ENCODE measurements at places on chromosomes 5 and 9.
A peak's percentile ranks its signal among the peaks of the same experiment; 100 is the strongest.

- no peak for DNase-seq
Measured at GRCh38 chr9:4117835-4118610, 181.8 kb downstream of the GLIS3 start.

DNA sequence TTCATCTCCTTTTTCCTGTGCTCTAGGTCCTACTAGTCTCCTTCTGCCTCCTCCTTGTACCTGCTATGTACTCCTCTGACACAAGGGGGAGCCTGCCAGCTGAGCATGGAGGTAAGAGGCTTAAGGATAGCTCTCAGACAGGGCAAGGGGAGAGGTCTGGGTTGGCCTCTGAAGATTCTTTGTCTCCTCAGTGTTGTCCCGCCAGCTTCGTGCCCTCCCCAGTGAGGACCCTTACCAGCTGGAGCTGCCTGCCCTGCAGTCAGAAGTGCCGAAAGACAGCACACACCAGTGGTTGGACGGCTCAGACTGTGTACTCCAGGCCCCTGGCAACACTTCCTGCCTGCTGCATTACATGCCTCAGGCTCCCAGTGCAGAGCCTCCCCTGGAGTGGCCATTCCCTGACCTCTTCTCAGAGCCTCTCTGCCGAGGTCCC is 3.8 kb downstream of the CREB3 start:
- DNase-seq, result peak; percentile 62

DNA sequence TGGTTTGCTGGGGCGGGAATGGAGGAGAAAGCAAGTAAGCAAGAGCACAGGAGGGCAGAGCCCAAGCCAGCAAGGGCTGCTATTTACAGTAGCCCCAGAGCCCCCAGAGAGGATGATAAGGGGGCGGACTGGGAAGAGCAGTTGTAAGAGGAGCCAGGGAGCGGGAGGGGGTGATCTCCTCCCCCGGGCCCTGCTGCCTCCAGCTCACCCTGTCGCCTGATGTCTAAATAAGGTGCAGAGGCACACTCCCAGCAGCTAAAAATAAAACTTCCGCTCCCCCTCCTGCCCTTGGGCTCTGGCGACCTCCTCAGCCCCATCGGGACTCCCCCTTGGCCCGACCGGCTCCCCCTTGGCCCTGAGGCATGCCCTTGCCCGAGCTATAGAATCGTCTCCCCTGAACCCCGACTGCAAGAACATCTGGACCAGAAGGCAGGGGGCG is 14.4 kb upstream of the CCDC69 start:
- DNase-seq, result no peak

- no peak for DNase-seq
Measured at GRCh38 chr9:98331536-98332259, 76.2 kb upstream of the TBC1D2 start.

DNA sequence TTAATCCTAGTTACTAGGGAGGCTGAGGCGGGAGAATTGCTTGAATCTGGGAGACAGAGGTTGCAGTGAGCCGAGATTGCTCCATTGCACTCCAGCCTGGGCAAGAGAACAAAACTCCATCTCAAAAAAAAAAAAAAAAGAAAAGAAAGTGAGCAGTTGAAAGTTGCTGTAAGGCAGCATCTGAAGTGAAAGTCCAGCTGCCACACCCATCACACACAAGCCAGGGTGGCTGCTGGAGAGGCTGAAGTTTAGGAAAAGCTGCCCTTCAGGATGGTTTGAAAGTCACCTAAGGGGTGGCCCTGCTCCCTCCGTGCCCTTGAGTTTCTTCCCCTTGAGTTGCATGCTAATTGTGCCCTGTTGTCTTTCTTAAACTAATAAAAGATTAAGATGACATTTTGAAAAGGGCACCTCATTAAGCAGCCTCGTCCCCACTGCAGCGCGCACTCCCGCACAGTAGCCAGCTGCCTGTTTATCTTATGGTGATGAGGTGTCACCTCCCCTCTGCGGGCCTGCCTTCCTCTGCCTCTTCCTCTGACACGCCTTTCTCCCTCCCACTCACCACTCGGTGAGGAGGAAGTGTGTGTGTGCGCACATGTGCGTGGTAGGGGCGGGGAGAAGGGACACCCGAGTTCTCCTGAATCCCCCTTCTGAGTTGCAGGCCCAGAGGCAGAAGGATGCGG is 104.2 kb upstream of the PANK3 start:
- DNase-seq, result peak; percentile 35

- no peak for DNase-seq
Measured at GRCh38 chr5:376799-377325, 55.3 kb downstream of the AHRR start.

- DNase-seq, result no peak
Measured at GRCh38 chr5:125452991-125453390, 706.6 kb upstream of the ZNF608 start.

DNA sequence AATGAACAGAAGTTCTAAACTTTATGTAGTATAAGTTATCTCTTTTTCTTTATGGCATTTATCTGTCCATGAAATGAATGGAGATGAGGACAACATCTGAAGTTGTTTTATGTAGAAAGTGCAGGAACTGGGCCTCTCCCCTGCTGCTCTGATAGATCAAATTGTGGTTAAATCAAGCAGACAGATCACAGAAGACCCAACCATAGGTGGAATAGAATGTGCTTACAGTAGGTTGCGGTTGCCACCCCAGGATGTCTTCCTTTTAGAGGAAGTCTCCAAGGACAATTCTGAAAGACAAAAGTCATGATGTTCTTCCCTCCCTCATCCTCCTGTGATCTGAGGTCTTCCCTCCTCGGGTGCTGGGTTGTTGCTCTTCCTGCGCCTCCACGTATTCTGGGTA is 12.9 kb downstream of the RASGRF2 start:
- no peak for DNase-seq

DNA sequence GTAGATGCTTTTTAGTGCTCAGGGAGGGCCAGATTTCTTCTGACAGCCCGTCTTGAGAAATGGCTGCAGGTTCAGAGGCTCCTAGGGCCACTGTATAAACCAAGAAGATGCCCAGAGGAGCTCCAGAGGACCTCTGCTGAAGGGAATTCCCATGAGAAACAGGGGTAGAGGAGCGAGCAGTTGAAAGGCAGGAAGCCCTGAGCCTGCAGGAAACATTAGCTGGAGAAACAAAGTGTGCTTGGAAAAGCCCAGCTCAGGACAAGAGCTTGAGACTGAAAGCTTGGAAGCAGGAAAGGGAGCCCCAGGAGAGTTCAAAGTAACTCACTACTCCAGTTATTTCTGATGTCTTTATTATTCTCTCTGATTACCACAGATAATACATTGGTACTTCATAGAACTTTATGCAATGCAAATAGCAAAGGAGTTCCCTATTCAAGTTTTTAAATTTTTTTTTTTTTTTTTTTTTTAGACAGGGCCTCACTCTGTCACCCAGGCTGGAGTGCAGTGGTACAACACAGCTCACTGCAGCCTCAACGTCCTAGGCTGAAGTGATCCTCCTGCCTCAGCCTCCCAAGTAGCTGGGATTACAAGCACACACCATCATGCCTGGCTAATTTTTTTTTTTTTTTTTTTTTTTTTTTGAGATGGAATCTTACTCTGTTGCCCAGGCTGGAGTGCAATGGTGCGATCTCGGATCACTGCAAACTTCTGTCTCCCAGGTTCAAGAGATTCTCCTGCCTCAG is 16.5 kb downstream of the HBEGF start:
- no peak for DNase-seq

GRCh38 chr9:130425741-130426466 is 18.9 kb upstream of the ASS1 start:
- DNase-seq, result no peak

- DNase-seq, result no peak
Measured at GRCh38 chr5:81790336-81790735, 39.4 kb upstream of the SSBP2 start.

GRCh38 chr9:18976709-18977531 is 56.1 kb downstream of the SAXO1 start:
- DNase-seq, result no peak

DNA sequence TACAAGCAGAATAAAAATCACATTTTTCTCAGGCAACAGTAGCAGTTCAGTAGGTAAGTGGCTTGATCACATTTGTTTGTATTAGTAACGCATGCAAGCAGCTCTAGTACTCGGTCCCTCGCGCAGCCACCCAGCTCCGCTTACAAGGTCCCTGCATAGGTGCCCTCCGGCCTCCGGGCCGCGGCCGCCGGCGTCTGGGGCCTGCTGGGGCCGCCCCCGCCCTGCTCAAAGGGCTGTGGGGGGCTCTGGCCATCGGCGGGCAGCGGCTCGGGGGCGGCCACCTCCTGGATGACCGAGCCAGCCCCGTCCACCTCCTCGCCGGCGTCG is 50.2 kb upstream of the UBAC1 start:
- DNase-seq, result no peak

DNA sequence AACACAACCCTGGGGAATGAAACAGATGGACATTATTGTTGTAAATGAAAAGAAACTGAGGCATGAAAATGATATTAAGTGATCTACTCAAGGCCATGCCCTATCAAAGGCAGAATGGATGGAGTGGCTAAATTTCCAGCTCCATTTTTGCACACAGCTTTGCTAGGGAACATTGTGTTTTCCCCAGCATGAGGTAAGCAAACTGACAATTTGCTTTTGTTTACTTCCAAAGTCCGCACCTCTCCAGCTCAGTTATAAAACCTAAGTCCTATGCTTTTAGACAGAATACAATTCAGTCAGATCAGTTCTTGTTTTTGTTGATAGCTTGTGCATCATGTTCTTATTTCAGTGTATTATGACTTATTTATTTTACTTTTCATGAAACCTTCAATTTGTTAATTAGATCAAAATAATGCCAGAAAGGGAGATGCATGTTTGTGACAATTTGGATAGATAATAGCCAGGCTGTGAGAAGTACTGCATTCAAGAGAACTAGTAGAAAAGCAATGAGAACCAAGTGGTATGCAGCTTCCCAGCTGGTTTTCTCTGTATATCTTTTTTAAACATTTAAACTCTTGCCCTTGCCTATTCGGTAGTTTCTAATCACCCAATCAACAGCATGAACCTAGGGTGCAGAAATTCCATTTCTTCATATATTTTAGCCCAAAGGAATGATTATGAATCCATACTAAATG is 380.8 kb downstream of the SPATA31D1 start:
- DNase-seq, result no peak

DNA sequence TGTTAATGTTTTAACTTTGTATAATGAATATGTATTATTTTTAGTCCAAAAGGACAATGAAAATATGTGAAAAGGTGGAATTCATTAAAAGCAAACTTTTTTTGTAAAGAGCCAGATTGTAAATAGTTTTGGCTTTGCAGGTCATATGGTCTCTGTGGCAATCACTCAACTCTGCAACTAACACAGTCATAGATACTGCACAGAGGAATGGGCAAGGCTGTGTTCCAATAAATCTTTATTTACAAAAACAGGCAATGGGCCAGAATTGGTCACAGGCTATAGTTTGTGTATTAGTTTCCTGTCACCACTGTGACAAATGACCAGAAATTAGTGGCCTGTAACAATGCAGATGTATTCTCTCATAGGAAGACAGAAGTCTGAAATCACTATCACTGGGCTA is 125.4 kb upstream of the PTCH1 start:
- no peak for DNase-seq

- DNase-seq, result no peak
Measured at GRCh38 chr9:88814577-88814976, 176.7 kb upstream of the S1PR3 start.

GRCh38 chr5:6492934-6493333 is 44.3 kb downstream of the UBE2QL1 start:
- DNase-seq, result no peak

GRCh38 chr5:177440211-177440989 is 6.2 kb upstream of the PRR7 start:
- no peak for DNase-seq

DNA sequence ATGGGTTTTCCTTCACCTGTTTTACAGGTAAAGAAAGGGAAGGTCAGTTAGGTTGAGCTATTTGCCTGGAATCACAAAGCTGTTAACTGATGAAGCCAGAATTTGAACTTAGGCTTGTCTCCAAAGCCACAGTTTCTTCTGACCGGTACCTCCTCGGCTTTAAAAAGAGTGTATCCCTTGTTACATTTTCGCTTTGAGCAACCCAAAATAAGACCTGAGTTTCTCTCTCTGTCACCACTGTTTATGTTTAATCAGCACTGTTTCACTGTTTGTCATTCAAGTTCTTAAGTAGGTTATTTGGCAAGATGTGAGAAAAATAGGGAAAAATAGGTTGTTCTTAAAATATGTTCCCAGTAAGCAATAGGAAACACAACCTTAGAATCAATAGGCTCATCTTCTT is 84.6 kb downstream of the VCAN start:
- DNase-seq, result no peak

DNA sequence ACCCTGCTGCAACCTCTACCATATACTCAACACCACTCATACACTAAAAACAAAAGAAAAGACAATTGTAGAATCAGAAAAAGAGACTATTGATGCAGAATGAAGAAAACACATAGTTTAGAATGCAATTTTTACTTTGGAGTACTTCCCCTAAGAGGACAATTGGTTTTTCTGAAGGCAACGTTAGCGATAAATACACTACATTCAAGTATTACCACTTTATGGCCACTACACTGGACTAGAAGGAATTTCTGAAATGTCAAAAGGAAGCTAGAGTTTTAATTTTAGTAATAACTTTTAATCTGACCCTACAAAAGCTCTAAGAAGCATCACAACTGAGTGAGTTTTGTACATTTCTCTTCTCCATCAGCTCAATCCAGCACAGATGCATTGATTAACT is 24.7 kb downstream of the PUM3 start:
- no peak for DNase-seq

DNA sequence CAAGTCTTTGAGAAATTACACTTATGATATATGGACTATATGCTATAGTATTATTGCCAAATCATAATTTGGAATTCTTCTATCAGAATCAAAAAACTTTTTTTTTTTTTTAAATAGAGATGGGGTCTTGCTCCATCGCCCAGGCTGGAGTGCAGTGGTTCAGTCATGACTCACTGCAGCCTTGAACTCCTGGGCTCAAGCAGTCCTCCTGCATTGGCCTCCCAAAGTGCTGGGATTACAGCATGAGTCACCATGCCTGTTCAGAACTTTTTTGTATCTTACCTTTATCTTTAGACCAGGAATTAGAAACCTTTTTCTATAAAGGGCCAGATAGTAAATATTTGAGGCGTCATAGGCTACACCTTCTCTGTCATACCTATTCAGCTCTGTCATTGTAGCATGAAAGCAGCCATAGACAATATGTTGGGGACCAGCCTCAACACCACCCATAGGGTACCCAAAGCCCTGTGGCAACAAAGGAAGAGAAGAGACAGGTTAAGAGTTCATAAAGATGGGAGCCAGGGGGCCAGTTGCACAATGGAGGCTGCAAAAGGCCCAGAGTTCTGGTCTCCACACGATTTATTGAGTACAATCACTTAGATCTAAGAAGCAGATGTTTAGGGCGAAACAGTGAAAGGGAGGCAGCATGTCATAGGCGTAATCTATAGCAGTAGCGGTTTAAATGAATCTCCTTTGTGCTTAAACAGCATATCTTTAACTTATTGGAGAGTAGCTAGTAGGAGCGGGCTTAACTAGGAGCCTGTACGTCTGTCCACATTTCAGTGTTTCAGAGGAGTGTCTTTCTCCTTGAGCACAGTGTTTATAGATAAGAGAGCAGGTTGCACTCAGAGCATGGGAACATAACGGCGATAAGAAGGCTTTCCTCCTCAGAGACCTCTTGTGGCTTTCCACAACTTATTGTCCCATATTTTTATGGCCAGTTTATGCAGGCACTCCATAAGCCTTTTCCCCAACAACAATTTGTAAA is 12.5 kb downstream of the ECM2 start:
- no peak for DNase-seq

All from inflammatory macrophage (primary cell).